ENCODE measurements at places on chromosomes 7 and 10.

- no peak for DNase-seq
Measured at GRCh38 chr10:116880716-116881482, 31.6 kb downstream of the ENO4 start.

- no peak for DNase-seq
Measured at GRCh38 chr10:116209781-116210180, 63.2 kb downstream of the GFRA1 start.

DNA sequence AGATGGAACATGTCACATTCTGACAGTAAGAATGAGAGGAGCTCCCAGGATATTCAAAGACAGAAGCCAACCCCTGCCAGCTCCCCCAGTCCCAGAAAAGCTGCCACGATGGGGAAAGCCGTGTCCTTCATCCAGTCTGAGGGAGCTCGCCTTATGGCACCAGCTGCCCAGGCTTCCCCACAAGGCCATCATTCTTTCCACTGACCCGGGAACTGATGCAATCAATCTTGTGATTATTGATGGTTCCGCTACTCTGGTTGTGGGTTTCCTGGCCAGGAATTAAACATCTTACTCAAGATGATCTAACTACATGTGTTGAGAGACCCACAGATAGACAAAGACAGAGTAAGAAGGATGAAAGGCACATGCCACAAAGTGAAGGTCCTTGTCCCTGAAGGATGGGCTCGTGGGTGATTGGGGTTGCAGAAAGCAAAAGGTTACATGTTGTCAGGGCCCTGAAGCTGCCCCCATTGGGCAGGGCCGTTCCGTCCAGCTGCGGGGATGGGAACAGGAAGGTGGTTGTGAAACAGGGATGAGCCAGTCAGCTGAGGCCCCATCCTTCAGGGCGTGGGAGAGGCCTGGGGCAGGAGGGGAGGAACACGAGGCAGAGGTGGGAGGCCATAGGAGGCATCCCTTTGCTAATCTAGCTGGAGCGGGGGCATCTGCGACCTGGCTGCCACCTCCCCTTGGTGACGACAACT is 127.6 kb downstream of the OAT start:
- no peak for DNase-seq

DNA sequence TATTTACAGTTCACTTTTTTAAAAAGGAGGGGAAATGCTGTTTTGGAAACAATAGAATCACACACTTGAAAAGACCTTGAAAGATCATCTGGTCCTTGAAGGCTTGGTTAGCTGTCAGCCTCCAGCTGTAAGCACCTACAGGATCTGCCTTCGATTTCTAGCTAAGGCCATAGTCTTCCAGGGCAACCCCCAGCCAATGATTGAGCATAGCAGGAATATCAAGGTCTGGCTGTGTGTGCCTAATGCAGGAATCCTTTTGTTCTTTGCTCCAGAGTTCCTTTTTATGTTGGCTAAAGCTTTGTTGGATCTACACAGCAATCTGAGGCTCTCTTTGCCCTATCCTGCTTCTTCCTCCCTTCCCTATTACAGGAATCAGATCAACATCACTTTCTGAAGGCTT is 5.2 kb upstream of the YAE1 start:
- no peak for DNase-seq

DNA sequence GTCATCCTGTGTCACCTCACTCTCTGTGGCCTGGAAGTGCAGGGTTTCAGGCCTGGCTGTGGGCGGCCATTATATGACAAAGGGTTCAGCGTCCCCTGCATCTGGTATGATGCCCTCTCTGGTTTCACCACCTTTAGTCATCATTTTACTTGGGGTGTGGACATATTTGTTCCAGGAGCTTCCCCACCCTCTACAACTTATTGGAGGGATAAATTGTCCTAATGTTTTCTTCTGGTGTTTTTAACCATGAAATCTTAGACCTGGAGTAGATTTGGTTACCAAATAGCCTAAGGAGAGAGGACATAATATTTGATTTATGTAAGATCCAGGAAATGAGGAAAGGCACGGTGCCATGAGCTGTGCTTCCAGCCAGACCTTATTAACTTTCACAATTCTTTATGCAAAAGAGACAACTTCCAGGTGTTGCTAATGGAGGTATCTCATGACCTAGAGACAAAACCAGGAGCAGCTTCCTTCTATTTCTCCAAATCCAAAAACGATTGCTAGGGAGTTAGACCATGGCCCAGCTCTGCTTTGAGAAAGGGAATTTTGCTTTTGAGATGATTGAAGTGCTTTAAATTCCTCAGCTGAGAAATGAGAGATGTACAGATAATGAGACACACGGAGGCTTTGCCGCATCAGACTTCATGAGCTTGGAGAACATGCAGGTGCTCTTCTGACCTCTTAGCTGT is 20.9 kb downstream of the WBP1L start:
- DNase-seq = no peak

DNA sequence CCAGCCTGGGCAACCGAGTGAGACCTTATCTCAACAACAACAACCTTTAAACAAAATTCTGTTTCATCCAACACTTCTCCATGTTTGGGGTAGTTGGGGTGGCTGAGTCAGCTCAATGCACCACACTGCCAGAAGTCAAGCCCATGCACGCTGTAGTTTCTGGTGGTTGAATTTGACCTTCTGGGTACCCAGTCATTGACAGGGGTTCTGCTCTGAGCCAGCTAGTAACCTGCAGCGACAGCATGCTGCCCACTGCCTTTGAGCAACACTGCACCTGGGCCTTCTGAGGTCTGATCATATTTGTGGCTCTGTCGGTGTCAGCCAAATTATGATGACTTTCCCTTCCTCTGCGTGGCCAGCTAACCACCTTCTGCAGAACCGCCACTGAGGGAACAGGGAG is 84.6 kb upstream of the ZNF438 start:
- DNase-seq = no peak

DNA sequence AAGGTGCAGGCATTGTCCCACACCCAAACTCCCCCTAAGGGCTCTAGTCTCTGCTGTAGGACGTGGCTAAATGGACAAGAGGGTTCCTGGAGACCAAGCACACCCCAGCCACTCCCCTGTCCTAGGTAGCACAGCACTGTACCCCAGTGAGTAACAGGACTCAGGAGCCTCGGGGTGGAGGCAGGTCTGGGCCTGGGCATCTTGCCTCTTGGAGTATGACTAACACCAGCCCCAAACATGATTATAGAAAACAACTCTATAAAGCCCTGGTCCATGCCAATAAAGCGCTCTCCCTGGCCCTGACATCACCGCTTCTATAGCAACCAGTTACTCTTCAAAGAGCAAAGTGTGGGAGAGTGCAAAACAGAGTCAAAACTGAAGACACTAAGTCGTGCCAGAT is 195.0 kb downstream of the CALN1 start:
- no peak for DNase-seq

- DNase-seq = no peak
Measured at GRCh38 chr10:53489335-53490182, 717.0 kb upstream of the MBL2 start.

- no peak for DNase-seq
Measured at GRCh38 chr7:12152196-12152918, 58.7 kb upstream of the TMEM106B start.

DNA sequence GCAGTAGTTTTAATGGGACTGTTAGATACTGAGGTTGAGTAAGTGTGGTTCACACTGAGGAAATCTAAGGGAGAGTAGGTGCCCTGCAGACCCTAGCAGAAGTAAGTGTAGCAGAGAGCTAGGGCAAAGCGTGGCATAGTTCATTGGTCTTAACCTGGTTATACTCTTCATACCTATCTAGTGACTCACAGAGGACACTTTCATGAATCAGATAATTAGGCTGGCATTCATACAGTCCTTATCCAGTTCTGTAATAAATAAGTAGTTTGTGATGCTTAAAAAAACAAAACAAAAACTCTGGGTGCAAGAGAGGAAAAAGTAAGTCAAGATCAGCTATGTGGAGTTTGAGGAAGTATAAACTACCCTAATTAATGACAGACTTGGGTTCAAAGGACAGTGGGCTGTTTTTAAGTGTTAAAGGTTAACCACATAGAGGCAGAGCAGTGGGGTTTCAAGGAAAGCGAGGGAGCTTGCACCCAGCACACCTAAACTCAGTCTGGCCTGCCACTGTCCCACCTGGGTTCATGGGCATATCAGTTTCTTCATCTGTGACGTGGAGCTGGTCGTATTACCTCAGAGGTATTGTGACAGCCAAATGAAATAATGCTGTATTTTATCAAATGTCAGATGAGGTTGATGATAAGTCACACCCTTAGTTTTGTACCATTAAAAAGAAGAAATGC is 27.1 kb downstream of the LMTK2 start:
- no peak for DNase-seq

- no peak for DNase-seq
Measured at GRCh38 chr10:112429147-112429546, 17.6 kb downstream of the ZDHHC6 start.

Measured in GM18507 (cell line).